NCI-H446 (cell line): ENCODE measurements at places on chromosomes 3 and 15.

GRCh38 chr3:61353382-61353781 lies 102.1 kb upstream of the FHIT start:
- DNase-seq = no peak

DNA sequence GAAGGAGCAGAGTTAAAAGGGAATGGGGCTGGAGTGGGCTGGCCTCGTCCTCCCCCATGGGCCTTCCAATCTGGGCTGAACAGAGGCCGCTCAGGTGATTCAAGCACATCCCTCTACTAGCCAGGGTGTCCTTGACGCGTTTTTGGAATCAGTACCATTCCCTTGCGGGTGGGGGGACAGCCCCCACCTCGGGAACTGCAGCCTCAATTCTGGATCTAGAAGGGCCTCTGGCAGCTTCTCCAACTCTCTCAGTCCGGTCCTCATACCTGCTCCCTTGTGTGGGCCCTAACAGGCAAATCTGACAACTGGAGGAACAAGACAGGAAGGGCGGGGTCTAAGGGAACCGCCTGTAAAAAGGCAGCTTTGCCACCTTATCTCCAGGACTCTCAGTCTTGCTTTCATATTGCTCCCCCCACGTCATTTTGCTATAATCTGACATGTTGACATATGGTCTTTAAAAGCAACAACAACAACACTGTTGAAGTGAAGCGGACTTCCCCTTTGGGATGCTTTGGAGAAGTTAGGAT lies 802 bp upstream of the CHRNB4 start:
- no peak for DNase-seq

DNA sequence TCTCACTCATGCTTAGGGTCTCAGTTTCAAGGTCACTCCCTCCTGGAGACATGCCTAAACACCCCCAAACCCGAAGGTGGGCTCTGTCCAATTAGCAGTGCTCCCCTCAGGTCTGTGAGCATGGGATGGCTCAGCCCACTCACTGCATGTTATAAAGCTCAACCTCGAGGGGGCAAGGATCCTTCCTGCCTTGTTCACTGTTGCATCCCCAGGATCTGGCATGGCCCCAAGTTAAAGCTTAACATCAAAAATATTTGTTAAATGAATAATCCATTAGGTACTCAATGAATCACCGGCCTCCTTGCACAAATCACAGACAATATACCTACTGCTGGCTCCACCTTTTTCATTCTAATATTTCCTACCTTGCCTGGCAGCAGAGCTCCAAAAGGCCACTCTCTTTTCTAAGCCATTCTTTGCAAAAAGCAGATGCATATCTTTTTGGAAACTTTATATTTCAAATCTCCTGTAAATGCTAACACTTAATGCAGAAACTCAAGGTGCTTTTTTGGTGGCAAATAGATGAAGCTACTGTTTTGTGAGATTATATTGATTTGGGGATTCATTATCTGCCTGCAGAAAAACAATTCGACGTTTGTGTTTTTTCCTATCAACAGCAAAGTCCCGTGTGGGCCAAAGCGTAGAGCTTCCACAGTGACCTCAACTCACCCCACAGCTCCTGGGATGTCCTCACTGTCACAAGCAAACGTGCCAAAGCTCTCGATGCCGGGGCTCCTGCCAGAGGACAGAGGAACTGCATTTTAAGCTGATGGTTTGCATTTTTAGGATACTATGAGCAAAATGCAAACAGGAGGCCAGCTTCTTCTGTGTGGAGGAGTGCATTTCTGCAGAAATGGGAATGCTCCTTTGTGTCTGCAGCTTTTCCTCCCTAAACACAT lies 35.4 kb downstream of the PCOLCE2 start:
- DNase-seq = peak; percentile 48

- no peak for DNase-seq
These were observed 89.7 kb upstream of the CMC1 start for GRCh38 chr3:28151608-28152228.

GRCh38 chr3:150825916-150826377 lies 63.0 kb upstream of the SIAH2 start:
- DNase-seq = no peak

DNA sequence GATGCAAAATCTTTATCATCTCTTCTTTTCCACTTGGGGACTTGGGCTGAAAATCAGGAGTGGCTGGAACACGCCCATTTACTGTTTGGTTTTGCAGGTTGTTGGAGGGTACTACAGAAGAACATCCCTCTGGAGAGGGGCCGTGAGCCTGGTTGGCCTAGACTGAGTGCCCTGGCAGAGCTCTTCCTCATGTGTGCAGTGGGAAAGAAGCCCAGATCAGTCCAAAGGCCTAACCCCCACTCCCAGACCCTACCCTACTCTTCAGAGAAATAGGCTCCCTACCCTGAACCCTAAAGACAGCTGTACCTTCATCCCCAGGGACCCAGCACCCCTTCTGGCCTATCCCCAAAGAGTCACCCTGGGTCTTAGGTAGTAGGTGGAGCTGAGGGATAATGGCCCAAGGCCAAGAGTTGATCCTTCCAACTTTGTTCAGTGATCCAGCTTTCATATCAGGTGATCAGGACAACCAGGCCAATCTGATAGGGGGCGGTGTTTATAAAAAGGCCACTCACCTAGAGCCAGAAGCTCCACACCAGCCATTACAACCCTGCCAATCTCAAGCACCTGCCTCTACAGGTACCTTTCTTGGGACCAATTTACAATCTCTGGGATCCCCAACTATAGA lies at the start of gene CYP1A2:
CYP1A2 (plus strand) TSS at position 524 of the 625 bp plus-strand sequence. CDS start 894 bp downstream, outside the sequence.
- no peak for DNase-seq

- DNase-seq = no peak
These were observed 3.2 kb downstream of the CCDC80 start for GRCh38 chr3:112637700-112638099.

GRCh38 chr3:59143447-59143846 lies 93.6 kb upstream of the CFAP20DC start:
- no peak for DNase-seq

GRCh38 chr3:67699882-67700281 lies 45.5 kb upstream of the SUCLG2 start:
- no peak for DNase-seq

GRCh38 chr15:45048794-45049631 lies 26.0 kb downstream of the SORD start:
- DNase-seq = peak; percentile 17

GRCh38 chr3:144426366-144426765 lies 454.7 kb downstream of the DIPK2A start:
- DNase-seq = no peak

DNA sequence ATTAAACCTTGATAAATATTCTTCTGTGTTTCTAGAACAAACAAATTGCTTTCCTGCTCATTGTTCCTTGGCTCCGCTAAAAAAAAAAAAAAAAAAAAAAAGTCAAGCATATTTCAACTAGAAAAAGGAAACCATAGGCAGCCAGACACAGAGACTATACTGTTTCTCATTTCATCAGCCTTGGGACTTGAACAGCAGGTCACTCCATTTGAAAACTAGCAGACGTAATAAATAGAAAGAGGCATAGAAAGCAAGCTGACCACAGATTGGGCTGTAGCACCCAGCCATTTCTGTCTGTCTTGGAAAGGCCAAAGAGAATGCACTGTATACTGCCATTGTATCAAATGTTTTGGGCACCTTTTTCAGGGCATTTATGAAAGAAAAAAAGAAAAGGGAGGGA lies 697.1 kb downstream of the NLGN1 start:
- no peak for DNase-seq

GRCh38 chr3:156635973-156636372 lies 38.4 kb upstream of the TIPARP start:
- no peak for DNase-seq

DNA sequence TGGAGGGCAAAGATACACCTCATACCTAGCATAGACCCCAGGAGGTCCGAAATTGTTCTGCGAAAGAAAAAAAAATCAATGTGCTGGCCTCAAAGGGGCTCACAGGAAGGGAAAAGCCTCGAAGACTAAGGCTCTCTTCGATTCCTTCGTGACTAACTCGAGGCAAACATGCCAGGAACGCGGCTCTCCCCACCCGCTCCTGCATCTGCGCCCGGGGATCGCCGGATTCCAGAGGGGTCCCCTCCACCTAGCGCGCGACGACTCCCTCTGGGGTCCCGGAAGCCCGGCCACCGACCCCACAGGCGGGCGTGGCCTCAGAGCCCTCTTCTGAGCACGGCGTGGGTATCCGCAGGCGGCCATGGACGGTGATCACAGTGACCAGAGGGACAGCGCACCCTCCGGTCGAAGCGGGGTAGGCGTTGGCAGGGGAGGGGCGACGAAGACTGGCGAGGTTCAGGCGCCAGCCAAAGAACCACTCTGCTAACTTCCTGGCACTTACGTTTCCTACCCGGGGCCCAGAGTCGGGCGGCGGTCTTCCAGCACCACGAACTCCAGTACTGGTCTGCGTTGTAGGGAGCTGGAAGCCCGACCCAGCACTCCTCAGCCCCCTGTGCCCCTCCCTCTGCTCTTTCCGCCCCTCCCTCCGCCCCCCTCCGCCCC lies 515 bp upstream of the EIF3J start:
- no peak for DNase-seq

DNA sequence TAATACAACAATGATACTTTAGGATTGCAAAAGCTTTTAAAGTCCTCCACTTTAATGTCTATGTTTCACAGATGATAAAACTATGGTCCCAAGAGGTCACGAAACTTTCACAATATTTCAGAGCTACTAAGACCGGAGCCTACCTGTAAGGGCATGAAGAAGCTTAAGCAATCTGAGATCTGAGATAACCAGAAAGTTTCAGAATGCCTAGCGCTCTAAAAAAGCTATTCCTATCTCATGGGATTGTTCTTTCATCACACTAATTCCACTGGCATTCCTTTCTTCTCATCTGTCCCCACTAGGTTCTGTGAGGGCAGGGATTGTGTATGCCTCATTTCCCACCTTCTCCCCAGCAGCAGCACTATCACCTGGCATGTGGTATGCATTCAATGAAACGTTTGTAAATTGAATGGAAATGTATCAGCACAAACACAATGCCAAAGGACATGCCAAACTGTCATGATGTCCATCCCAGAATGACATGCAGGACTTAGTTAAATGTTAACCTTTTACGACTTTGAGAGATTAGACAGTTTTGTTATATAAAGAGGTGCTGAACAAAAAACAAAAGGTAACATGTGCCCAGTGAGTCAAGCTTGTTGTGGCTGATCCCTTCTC lies 104.7 kb upstream of the NR2F2 start:
- no peak for DNase-seq

- no peak for DNase-seq
These were observed 24.0 kb upstream of the CSTA start for GRCh38 chr3:122301063-122301462.

DNA sequence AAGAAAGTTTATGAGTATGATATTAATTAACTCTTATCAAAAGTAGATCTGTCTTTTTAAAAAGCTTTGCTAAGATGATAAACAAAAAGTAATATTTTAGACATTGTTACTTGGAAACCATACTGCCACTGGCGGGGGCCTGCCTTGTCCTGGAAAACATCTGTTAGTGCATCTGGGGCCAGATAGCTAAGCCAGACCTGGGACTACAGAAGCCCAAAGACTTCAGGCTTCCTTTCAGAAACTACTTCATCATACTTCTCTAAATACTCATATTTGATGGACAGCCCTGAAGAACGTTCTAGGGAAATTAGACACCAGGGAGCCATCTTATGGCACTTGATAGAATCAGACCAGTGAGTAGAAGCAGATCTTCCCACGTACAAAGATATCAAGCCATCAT lies 795.4 kb upstream of the SEMA6D start:
- DNase-seq = no peak

DNA sequence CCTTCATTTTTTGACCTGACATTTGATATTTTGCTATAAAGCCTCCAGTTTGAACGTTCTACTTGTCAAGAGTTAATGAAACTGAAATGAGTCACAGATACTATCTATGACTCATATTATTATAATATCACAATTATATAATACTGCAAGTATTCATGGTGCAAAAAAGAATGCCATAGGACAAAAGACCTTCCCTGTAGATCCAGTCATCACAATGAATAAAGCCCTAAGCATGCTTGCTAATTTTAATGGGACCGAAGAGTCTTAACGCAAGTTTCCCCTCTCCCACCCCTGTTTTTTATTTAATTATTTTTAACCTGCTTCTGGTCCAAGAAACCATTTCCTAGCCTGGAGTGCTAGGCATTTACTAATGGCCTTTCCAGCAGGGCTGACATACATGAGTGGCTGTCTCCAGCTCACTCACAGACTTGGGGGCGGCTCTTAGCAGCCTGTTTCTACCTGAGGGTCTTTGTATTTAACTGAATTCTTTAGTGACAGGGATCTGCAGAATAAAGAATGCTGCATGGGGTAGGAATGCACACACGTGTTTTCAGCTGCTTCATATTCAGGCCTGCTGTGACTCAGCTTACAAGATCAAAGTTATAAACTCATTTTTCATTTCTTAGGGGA lies 61.2 kb downstream of the THBS1 start:
- DNase-seq = no peak

DNA sequence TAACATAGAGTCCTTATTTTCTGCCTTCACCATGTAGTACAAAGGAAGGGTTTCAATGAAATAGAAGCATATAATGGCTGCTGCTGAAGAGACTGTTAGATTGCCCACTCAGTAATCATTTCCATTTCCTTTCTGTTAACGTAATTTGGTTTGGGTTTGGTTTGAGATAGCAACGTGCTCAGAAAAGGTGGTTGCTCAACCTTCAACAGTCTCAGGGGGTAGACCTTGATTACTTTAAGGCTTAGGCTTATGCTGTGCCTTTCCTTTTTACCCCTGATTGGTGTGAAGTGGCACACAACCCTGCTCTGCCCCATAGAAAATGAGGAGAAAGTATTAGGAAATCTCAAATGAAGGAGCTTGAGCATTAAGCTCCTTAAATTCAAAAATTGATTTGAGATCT lies 163.7 kb upstream of the TP63 start:
- no peak for DNase-seq

DNA sequence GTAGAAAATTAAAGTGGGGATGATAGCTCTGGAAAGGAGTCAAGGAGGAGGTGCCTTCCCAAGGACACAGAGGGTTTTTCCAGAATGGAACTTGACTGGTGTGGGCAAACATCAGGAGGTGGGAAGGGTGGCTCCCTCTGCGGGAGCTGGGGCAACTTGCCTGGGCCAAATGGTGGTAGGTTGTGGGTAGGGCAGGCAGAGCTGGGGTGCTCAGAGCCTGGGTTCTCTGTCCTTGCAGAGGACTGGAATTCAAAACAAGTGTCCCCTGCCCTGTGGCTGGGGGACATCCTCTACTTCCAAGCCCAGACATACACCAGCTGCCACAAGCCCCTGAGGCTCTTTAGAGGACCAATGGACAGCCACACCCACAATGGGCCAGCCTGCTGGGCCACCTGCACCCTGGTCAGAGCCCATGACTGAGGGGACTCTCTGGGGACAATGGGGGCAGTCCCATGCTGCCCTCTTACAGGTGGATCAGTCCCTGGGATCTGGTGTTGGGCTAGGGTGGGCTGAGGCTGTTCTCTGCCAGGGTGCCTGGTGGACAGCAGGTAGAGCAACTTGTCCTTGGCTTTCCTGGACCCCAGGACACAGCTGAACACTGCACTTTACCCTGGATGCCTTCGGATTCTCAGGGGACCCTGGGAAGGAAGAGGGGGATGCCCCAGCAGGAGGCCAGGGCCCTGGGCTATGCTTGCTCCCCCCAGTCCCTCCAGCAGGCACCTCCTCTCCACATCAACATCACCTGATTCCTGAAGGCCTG lies 38.6 kb upstream of the CSPG4 start:
- no peak for DNase-seq

GRCh38 chr3:30012941-30013543 lies 593.4 kb upstream of the TGFBR2 start:
- DNase-seq = peak; percentile 83

GRCh38 chr15:33419701-33420100 lies 108.9 kb downstream of the RYR3 start:
- DNase-seq = no peak
